AG08395 (cell line): ENCODE measurements at places on chromosomes 5 and 9.

DNA sequence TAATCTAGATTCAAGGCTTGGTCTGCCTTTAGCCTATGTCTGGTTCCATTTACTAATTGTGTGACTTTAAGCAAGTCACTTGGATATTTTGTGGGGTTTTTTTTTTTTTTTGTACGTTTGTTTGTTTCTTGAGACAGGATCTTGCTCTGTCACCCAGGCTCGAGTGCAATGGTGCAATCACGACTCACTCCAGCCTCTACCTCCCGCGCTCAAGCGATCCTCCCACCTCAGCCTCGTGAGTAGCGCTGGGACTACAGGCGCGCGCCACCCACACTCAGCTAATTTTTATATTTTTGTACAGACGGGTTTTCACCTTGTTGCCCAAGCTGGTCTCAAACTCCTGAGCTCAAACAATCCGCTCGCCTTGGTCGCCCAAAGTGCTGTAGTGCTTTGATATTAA is 1.1 kb upstream of the PFDN1 start:
- no peak for DNase-seq

DNA sequence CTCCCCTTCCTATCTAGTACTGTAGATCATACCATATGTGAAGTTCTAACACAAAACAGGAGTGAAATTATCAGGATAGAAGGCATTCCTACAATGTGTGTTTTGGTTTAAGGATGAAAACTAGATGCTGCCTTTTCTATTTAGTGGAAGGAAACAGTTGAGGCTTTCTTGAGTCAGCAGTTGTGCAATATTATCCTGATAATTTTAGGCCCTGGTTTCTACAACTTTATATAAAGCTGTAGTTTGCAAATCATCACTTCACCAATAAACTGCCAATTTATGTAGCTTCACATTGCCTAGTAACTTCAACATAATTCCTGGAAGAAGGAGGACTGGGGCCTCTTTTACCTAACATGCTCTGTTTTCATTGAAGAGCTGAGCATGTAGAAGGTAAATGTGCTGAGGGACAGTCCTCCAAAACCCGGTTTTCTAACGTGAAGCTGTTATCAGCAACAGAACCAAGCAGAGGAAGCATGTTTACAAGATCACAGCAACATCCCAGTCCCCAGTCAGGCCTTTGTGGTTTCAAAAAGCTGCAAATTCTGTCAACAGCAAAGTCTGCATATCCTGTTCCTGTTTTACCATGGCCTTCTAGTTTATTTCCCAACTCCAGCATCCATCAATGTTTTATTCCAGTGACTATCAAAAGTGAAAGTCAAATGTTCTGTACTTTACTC is 513.4 kb upstream of the MEF2C start:
- peak; percentile 13 for DNase-seq

DNA sequence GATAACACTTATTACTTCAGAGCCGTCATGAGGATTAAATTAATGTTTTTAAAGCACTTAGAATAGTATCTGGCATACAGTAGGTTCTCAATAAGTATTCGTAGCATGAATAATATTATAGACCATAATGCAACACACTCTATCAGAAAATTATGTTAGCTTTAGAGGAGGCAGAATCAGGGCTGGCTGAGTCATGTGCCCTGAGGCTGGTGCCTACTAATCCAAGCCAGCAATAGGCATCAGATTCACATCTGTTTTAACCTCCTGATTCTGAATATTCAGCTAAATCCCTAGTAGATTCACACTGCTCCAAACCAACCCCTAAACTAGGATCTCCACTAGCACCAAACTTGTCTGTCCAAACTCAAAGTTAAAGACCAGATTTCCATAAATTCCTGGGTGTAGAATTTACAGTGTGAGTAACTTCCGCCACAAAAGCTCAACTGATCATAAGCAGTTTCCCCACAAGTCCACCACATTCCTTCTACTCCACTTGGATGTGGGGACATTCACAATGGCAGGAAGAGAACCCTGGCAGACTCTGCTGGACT is 170.0 kb upstream of the DAPK1 start:
- DNase-seq: peak; percentile 26

DNA sequence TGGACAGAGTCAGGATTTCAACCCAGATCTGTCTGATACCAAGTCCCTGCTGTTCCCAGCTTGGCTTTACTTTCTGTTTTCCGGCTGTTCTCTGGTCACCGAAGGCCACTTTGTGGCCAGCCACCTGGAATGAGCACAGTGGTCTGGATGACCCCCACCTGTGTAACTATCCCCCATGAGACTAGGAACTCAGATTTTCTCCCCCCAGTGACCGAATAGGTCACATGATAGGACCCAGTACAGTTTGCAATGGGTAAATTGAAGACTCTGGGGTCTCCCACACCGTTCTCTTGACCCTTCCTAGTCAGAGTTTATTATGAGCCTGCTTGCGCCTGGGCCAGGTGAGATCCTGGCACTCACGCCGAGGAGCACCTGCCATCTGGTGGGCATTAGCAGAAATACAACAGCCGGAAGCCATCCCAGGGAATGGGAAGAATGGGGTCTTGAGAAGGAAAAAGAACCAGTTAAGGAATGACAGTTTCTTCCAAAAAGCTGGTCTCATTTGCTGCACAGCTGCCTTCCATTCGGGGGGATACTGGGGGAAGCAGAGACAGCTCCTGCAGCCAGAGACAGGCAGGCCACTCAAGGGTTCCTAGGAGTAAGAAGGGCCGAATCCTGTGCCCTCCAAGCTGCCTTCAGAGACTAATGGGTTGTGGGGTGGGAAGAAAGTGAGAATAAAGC is 7.1 kb downstream of the PHYHD1 start:
- peak; percentile 60 for DNase-seq

GRCh38 chr5:143359869-143360268 is 43.6 kb downstream of the NR3C1 start:
- no peak for DNase-seq

GRCh38 chr9:120265791-120266190 is 314.2 kb downstream of the CDK5RAP2 start:
- DNase-seq: no peak

GRCh38 chr9:107288701-107289100 is 5.6 kb downstream of the RAD23B start:
- DNase-seq: no peak

GRCh38 chr9:8679371-8679822 is 879.8 kb upstream of the DMAC1 start:
- DNase-seq: no peak

GRCh38 chr5:102802708-102803458 is 47.8 kb downstream of the PAM start:
- no peak for DNase-seq

GRCh38 chr5:132753135-132753987 is 6.1 kb downstream of the CCNI2 start:
- no peak for DNase-seq
